Activated T-cell treated with anti-CD3 and anti-CD28 coated beads for 4 hours (primary cell): ENCODE measurements at places on chromosomes 6 and 20.

DNA sequence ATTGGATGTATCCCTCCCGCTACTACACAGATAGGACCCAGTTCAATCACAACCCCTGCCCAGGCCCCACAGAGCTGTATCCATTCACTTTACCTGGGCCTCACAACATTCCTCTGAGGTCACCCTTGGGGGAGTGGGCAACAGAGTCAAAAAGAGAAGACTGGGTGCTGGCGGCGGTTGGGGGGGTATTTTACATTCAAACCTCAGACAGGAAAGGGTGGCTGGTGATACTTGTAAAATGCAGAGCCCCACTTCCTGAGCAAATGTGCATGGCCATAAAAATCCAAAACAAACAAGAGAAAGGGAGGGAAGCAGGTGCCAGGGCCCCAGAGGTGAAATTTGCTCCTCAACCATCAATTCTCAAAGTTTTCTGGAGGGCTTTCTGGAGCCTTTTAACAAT, 3.5 kb downstream of the LRFN2 start:
- DNase-seq = no peak

- no peak for DNase-seq
These were observed 161.3 kb upstream of the RREB1 start for GRCh38 chr6:6946206-6947155.

- no peak for DNase-seq
These were observed 23.0 kb downstream of the CEP57L1 start for GRCh38 chr6:109118337-109118736.

GRCh38 chr6:119147101-119148053, 68.9 kb upstream of the FAM184A start:
- no peak for DNase-seq

GRCh38 chr6:36829919-36830544, 9.2 kb downstream of the CPNE5 start:
- no peak for DNase-seq

- DNase-seq = no peak
These were observed 62.8 kb downstream of the ILRUN start for GRCh38 chr6:34633785-34634184.

- no peak for DNase-seq
These were observed 46.3 kb upstream of the SCRT2 start for GRCh38 chr20:721876-722275.

DNA sequence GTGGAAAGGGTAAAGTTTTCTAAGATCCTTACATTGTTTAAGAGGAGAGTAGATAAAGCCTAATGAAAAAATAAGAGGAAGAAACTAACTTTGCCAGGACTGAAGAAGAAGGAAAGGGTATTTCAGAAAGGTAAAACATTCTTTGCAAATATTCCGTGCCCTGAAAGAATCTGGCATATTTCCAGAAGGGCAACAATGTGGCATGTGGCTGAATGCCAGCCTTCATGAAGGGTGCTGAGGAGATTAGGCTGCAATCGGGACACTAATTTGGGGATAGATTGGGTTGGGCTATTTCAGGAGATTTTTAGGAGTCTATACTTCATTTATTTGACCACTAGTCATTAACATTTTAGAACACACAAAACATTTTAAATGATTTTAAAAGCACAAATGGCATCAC, 16.2 kb upstream of the UFL1 start:
- DNase-seq = no peak
